Activated CD4-positive, alpha-beta T cell treated with anti-CD3 and anti-CD28 coated beads, Interleukin-2, amount 10 ng/mL, durations not matched to agents 7 days and 5 days (primary cell): ENCODE measurements at places on chromosomes 5 and 9.

DNA sequence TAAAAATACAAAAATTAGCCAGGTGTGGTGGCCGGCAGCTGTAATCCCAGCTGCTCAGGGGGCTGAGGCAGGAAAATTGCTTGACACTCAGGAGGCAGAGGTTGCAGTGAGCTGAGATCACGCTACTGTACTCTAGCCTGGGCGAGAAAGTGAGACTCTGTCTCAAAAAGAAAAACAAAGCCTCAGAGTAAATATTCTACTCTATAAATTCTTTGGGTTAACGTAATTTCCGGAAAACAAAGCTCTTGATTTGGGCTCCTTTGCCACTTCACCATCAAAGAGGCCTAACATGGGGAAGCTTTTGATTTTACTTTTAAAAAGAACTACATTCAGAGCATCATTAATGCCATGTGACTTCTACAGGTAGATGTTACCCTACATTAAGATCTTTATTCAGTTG is 103.1 kb downstream of the SERINC5 start:
- peak; percentile 26 for DNase-seq

DNA sequence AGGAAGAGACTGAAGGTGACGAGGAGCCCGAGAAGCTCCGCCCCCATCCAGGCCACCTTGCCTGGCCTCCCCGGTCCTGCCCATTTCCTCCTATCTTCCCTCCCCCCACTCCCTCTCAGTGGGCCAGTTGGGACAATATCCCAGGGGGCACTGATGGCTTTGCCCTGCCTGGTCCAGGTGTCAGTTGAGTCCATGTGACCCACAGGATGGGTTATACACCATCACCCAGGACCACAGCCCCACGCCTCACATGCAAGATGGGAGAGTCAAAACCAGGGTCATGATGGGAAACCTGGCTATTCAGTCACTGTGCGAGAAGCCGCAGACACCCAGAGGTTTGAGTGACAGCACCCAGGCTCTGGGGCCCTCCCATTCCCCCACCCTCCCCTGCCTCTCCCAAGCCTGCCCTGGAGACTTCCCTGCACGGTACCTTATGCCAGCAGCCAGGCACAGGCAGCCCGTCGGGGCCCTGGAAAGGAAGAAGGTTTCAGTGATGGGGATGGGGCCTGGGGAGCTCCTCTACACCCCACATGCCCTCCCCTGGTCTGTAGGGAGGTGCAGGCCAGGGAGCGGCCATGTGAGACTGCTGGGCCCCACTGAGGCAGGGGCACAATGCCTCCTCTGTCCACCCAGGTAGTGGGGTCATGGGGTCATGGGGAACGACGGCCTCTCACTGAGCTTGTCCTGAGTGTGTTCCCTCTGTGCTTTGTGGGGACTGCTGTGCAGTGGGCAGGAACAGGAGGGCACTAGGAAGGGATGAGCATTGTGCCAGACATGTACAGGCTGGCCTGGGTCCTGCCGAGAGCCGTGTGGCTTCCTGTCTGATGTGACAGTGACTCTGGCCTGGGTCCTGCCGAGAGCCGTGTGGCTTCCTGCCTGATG is 6.3 kb upstream of the PHYKPL start:
- DNase-seq = peak; percentile 26

DNA sequence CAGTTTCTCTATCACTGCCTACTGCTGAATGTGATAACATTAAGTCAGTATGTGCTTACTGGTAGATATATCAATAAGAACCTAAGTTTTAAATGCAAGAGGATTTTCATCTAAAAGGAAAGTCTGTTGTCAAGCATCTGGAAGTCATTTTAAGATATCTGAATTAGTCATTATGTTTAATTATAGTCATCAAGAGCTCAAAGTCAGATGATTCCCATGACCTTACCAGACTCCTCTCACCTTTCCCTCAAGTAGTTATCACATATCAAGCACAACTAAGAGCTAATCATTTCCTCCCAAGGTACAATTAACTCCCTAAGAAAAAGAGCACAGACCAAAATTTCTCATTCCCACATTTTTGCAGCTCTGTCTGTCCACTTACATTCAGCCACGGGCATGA is 45.5 kb downstream of the PUM3 start:
- no peak for DNase-seq

- no peak for DNase-seq
Observed at GRCh38 chr5:156259618-156260017, 67.3 kb upstream of the SGCD start.

DNA sequence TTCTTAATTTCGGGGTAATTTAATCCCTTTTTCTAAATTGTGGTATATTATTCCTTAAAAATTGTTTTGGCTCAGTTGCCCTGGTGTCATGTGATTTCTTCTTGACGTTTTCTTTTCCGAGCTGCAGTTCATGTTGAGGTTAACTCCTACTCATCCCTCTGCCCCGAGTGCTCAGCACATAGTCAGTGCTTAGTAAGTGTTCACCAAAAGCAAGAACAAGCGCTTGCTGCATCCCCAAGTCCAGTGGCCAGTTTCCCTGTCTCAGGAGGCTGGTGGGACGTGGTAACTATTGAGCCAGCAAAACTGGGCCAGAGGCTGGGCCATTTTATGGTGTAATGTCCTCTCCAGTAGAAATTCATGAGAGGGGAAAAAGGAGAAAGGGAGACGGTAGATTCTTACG is 23.3 kb downstream of the TRIO start:
- no peak for DNase-seq

- DNase-seq = no peak
Observed at GRCh38 chr9:121021301-121021700, 28.8 kb downstream of the C5 start.

- DNase-seq = no peak
Observed at GRCh38 chr5:170151097-170151831, 45.6 kb downstream of the FOXI1 start.
